ENCODE measurements at places on chromosomes 13 and 19.

GRCh38 chr13:53638040-53638439 lies 609.4 kb downstream of the OLFM4 start:
- DNase-seq: no peak

DNA sequence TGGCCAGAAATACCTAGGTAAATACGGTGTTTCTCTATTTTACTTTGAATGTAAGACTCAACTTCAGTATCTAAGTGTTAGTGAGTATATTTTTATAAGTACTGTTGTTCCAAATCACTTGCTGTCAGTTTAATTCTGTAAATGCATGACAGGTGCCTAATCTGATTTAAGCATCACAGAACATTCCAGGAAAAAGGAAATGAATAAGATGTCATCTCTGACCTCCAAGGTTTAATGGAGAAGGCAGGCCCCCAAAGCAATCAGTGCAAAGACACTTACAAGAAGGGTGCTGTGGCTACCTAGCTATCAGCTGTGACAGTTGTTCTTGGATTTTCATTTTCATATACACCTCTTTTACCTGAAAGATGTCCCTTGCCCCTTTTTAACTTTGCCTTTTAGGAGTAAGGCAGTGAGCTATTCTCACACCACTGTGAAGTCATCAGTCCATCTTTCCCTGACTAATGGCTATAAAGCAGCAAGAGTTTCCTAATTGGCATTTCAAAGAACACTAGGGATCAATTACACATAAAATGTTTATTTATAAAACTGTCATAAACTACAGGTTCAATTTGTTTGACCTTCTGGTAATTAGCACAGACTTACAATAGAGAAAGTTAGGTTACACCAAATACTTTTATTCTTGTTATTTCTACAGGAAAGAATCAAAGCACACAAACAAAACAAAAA lies 427.6 kb downstream of the SPRY2 start:
- DNase-seq: no peak

DNA sequence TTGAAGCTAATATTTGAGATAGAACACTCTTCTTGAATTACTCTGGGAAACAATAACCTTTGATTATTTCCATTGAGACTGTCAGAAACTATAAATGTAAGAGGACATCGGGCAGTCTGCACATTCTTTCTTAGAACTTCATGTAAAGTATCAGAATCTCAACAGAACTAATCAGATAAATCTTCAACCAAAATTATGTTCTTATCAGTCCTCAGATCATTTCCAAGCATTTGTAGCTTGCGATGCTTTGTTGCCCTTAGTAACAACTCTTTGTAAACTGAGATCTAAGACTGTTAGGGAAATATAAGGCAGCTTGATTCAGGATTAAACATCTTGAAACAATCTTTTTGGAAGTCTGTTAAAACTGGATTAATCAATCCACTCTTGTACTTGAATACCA lies 70.3 kb downstream of the FNDC3A start:
- DNase-seq: no peak

DNA sequence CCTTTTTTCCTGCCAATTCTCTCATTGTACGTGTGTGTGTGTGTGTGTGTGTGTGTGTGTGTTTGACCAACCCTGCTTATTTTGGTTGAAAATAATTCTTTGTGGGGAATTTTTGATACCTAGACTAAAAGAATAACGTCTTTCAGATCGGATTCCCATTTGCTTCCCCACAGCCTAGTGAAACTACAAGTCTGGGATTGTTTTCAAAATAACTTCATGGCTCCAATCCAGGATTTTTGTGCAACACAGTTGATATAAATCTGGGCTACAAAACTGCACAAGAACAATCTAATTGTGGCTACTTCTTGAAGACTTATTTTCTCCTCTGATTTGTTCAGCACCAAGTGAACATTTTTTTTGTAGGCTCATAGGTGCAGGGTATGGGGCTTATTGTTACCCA lies 332.8 kb upstream of the MIR17HG start:
- DNase-seq: no peak

GRCh38 chr13:26473571-26474230 lies 83.8 kb upstream of the WASF3 start:
- DNase-seq: no peak

GRCh38 chr19:41355802-41356201 lies 2.1 kb upstream of the TGFB1 start:
- DNase-seq: no peak

DNA sequence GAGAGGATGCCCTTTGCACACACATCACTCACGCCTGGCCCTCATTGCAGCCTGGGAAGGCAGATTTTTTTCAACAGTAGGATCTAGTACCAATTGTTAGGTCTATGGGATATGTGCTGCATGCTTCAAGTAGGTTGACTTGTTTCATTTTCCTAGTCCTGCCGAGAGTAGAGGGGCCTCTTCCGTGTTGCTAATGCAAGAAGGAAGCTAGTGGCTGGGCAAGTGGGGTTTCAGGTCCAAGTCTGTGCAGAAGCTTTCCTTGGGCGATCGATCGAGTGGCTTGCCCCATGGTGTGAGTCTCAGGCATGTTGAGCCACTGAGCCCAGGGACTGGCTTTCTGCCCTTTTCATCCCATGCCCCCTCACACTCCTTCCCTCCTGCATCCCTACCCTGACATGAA lies 13.7 kb downstream of the ILF3 start:
- no peak for DNase-seq

- no peak for DNase-seq
Measured at GRCh38 chr19:17227798-17228367, 1.9 kb downstream of the OCEL1 start.

- no peak for DNase-seq
Measured at GRCh38 chr13:80137994-80138393, 202.9 kb downstream of the SPRY2 start.

DNA sequence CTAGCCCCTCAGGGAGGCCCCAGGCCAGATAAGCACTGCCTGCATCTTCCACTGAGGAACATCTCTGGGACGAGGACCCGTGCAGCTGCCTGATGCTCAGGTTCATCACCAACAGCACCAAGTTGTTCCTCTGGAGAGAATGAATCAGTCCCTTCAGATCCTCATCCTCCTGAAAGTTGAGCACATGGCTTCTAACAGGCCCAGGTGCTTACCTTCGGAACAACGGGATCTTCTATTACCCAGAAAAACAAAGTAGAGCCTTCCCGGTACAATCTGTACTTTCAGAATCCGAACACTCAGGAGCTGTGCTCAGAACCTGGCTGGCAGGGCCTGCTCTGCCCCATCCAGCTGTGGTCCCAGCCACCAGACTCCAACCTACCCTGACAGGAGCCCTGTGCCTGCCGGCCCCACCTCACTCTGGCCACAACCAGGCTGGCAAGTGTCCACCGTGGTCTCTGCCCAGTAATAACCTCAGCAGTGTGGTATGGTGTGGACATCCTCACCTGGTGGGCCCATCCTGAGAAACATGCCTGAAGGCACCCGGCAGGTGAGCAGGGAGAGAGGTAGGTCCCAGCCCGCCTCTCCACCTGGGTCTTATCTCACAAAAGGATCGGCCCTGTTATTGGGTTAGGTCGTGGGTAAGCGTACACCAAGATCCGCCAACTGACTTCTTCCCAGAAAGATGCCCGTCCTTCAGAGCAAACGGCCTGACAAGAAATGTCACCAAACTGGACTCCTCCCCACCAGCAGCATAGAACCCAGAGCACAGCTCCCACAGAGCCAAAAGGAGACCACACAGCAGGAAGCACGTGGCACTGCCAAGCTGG lies 34.1 kb downstream of the ELL start:
- no peak for DNase-seq

Measured in eye (tissue), 1 donor.